A172 (cell line): ENCODE measurements at places on chromosomes 4 and X. TPM values are rescaled to one million over a fixed set of nuclear protein-coding genes. Genes with fewer than 3 reads are reported as not detected.

DNA sequence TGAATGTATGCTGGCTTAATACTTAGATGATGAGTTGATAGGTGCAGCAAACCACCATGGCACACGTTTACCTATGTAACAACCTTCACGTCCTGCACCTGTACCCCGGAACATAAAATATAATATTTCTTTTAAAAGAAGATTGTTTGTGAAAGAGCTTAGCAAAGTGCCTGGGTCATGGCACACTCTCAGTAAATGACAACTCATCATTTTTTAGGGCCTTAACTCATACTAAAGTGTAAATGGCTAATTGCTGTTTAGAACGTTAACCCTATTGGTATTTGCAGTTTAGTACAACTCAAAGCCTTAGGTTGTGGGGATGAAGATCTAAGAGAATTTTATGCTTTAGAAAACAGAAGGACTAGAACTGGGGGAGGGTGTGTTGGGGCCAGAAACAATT, 67.7 kb downstream of the SEL1L3 start:
- no peak for DNase-seq

DNA sequence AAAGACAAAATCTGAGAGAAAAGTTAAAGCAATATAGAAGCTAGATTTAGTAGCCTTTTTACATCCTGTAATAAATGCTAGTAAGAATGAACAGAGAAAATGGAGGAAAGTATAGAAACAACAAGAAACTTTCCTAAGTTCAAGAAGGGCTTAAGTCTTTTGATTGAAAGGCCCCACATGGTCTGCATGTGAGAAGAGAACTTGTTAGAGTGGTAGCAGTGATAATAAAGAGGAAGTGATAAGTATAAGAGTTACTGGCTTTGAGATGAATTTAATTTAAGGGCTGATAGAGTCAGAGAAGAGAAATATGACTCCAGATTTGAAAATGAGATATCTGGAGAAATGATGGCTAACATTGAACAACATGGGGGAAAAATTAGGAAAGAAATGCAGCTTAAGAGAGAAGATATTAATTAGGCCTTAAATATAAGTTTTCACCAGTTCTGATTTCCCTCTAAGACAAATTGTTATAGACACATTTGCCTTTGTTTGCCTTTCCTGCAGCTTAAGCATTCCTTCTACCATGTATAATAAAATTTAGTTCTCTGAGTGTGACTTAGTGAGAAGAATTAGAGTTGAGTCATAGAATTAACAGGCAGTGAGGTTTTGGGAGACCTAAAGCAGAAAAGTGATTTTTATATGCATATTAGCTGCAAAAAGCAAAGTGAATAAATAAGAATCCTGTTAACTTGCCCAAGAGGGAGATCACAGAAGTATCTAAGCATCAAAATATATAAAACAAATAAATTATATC, 18.4 kb downstream of the ZFX start:
- no peak for DNase-seq

GRCh38 chrX:150558424-150558823, 10.0 kb upstream of the MTM1 start:
- no peak for DNase-seq

DNA sequence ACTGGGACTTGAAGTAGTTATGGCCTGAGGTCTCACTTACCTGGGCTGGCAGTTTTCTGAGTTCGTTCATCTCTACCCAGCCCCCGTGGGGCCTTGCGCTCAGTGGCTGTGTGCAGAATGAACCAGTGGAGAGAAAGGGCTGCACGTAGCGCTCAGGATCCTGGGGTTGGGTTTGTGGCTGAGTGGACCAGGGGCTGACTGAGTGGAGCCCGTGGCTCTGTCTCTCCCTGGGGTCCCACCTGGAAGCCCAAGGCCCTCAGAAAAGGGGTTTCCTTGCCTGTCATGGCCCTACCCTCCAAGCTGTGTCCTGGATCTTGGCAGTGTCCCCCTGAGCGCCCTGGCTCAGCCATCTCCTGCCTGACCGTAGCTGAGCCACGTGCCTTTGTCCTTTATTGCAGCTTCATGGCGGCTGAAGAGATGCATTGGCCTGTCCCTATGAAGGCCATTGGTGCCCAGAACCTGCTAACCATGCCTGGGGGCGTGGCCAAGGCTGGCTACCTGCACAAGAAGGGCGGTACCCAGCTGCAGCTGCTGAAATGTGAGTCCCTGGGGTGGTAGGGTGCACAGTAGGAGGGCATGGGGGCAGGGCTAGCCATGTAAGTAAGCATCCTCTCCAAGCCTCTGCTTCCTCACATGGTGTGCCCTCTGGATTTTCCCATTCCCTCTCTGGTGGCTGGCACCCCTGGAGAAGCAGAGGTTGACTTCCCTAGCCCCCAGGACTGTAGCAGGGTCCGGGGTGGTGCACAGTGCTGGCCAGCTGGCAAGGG, 23.2 kb upstream of the ADD1 start:
- no peak for DNase-seq

DNA sequence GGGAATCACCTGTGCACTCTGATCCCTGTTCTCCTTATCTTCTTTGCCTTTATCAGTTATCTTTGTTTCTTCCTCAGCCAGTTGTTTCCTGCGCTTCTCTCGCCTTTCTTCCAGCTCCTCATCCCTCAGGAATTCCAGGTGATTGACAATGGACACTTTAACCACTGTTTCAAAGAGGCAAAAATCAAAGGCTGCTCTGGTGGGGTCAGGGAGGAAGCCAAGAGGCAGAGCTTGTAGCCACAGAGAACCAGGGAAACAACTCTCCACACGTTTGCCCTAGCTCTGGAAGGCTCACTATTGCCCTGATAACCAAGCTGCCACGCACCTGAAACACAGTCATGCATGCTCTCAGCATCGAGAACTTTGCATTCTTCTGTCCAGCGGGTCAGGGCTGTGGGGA, 124.5 kb upstream of the HSD17B10 start:
- no peak for DNase-seq

DNA sequence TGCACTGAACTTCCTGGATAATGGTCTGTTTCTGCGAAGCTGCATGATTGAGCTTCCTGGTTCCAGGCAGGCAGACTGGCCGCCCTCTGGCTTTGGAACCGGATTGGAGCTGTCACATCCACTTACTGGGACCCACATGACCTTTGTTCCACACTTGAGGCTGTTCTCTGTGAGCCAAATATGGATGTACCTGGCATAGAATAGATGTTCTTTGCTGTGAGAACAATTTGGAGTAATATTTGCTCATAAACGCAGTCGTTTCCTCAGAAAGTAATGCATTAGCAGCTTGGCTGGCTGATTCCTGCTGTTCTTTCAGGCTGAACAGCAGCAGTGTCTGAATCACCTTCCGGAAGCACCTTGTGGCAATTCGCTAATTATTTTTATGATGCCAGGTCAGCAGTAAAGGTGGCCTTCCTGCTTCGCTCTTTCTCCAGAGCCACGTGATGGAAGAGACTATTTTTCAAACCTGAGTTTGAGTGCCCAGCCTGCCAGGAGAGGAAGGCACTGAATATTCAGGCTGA, 78.1 kb upstream of the BOD1L1 start:
- peak; percentile 58 for DNase-seq

DNA sequence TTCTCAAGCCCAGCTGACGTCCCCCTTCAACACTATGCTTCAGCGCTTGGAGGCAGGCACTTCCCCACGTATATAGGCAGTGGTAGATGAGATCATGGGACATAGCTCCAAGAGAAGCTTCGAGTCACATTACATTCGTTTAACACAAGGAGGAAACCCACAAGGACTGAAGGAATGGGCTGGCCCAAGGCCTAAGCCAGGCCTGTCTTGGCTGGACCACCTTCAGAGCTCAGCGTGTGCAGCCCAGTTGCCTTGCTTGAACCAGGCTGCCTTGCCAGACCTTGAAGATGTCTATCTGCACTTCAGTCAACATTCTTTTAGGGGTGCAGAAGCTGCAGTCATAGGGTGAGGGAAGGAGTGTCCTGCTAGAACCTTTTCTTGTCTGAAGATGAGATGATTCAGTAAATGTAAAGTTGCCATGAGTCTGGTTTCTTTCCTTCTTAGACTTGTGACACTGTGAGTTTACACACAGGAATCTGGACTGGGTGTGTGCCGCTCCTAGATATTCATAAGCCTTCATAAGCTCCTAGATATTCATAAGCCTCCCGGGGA, 144.1 kb upstream of the RBPJ start:
- DNase-seq: no peak

DNA sequence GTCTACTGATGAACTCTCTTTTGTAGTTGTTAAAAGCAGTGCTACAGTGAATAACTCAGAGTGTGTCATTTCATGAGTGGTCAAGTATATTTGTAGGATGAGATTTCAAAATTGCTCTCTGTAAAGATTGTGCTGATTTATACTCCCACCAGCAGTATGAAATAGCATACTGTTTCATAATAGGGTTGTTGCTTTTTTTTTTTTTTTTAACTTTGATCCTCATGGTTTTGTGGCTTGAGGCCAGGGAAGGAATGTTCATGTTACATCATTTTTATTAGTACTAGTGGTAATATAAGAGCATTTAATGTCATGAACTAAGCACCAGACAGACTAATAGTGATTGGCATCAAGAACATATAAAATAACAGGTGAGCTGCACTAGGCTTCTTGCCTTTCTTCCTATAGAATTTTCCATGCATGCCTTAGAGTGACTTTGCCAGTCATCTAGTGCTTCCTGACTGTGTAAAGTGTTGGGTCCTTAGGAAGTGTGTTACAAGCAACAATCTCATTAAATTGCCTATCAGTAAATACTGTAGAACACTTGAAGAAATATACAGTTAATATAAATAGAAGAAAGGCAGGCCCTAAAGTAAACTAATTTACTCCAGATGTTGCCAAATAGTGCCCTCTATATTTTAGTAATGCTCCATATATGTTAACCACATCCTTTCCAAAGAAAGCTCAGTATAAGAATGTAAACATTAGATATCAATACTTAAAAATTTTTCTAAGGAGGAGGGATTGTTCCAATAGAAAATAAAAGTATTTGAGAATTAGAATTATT, 38.6 kb upstream of the MSMO1 start:
- DNase-seq: no peak

DNA sequence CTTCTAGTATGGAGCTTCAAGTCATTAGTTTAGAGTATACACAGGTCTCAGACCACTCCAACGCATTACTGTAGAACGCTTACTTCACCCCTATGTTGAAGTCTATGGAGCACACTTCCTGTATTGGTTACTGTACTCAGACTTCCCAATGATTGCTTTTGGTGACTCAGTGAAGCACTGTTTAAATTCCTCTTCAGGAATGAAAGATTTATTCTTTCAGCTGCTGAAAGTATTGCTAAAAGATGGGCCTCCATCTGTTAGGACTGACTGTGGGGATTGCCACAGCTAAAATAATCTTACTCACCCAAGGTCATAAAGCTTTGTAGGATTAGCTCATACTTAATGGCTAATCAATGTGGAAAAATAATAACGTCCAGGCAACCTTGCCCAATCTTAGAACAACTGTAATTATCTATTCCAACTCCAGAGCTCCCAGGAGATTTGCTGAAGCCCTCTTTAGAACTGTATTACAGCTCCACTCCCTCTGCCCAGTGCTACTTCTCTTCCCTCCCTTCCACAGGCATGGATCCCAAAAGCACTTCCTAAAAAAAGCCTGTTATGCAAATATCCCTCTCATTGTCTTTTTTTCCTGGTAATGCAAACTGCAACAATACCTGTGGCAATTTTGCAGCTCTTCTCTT, 281.9 kb upstream of the HS3ST1 start:
- DNase-seq: no peak

- DNase-seq: no peak
These were observed 12.3 kb downstream of the CLDN2 start for GRCh38 chrX:106932492-106932923.

DNA sequence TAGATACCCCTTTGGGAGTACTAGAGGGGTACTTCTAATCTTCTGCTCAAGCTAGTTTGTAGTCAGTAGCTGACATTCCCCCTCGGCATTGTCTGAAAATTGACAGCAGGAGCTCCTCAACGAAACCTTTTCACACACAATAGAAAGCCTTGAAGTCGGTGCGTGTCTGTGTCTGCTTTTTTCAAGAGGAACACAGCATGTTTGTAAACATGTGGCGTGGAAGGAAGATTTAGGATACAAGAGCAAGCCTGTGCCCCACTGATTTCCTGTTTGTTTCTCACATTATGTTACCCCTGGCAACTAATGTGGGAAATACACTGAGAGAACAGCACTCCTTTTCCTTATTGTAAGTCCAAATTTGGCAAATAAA, 252.6 kb downstream of the ANKRD50 start:
- DNase-seq: no peak

DNA sequence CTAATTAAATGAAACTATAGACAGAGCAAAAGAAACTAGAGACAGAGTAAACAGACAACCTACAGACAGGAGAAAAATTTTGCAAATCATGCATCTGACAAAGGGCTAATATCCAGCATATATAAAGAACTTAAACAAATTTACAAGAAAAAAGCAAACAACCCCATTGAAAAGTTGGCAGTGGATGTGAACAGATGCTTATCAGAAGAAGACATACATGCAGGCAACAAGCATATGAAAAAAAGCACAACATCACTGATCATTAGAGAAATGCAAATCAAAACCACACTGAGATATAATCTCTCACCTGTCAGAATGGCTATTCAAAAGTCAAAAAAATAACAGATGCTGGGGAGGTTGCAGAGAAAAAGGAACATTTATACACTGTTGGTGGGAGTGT, 14.8 kb downstream of the ZNF280C start:
- no peak for DNase-seq

GRCh38 chrX:65921363-65921762, 118.5 kb downstream of the VSIG4 start:
- DNase-seq: no peak

GRCh38 chr4:38224850-38225249, 264.7 kb downstream of the PTTG2 start:
- no peak for DNase-seq

GRCh38 chrX:96838537-96838936, 45.2 kb upstream of the RPA4 start:
- DNase-seq: no peak

DNA sequence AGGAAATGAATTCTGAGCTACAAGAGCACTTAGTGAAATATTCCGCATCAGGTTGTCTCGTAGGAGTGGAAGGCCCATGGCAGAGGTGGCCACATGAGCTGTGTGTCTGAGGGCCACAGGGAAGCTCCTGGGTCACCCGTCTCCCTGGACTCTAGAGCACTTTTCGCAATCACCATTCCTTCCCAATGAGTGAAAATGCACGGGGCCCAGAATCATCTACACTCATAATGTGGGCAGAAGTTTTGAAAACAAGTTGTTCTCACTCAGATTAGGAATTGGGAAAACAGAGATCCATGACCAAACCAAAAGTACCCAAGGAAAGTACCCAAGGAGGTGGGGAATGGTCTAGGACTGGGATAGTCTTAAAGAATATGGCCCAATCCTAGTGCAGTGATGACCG, 94.4 kb downstream of the SCD5 start:
- no peak for DNase-seq

- DNase-seq: peak; percentile 32
These were observed 19.8 kb downstream of the BEX3 start for GRCh38 chrX:103396186-103396585.

- no peak for DNase-seq
These were observed 428.0 kb downstream of the ZNF674 start for GRCh38 chrX:46117234-46117633.

The NOX1 gene
- not detected in 2 replicates for total RNA-seq

The RAB41 gene
- total RNA-seq: not detected in 2 replicates

The FRMPD4 gene
- total RNA-seq: 0.48 and 0.64 TPM in 2 replicates

The MTMR8 gene
- not detected in 2 replicates for total RNA-seq

The UBA1 gene
- 169 and 174 TPM in 2 replicates for total RNA-seq

The SLITRK4 gene
- not detected in 2 replicates for total RNA-seq

The BDH2 gene
- total RNA-seq: 38.9 and 55.9 TPM in 2 replicates
